ENCODE measurements at places on chromosomes 1 and 21. TPM values are rescaled to one million over a fixed set of nuclear protein-coding genes. Genes with fewer than 3 reads are reported as not detected.
A peak's percentile ranks its signal among the peaks of the same experiment; 100 is the strongest.

GRCh38 chr1:205375835-205376545 is 19.3 kb upstream of the KLHDC8A start:
- no peaks in the 10 kb centered on the region for H3K27me3 ChIP-seq
- peak; percentile 72 for DNase-seq
- no peaks in the 10 kb centered on the region for H3K36me3 ChIP-seq
- H3K4me3 ChIP-seq = no peak overlapping the region
- H3K4me1 ChIP-seq = peaks cover 14% of the 10 kb centered on the region

MIXL1 gene
- total RNA-seq = 0.34 TPM

NBPF4 gene
- not detected for total RNA-seq

DNA sequence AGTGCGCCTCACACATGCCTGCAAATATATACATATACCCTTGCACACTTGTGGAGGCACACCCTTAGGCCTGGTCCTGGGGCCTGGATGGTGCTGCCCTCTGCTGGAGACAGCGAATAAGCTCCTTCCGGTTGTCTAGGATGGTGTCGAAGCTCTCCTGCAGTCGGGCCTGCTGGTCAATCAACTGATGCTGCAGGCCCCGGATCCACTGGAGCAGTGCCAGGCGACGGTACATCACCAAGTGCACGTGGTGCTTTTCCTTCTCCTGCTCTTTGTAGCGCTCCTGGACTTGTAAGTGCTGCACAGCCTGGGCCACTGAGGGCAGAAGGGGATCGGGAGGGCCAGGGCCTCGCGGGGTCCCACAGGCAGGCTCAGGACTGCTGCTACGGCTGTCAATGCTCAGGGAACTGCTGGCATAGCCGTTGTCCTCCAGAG is 3.1 kb downstream of the C1orf216 start:
- peak; percentile 68 for DNase-seq
- H3K4me1 ChIP-seq = peaks cover 4% of the 10 kb centered on the region
- H3K36me3 ChIP-seq = no peaks in the 10 kb centered on the region
- no peak overlapping the region for H3K27ac ChIP-seq

GRCh38 chr1:76769911-76770310 is 97.4 kb upstream of the ST6GALNAC5 start:
- H3K27me3 ChIP-seq = no peaks in the 10 kb centered on the region
- no peaks in the 10 kb centered on the region for H3K4me1 ChIP-seq
- no peak overlapping the region for H3K27ac ChIP-seq
- no peaks in the 10 kb centered on the region for H3K36me3 ChIP-seq

DNA sequence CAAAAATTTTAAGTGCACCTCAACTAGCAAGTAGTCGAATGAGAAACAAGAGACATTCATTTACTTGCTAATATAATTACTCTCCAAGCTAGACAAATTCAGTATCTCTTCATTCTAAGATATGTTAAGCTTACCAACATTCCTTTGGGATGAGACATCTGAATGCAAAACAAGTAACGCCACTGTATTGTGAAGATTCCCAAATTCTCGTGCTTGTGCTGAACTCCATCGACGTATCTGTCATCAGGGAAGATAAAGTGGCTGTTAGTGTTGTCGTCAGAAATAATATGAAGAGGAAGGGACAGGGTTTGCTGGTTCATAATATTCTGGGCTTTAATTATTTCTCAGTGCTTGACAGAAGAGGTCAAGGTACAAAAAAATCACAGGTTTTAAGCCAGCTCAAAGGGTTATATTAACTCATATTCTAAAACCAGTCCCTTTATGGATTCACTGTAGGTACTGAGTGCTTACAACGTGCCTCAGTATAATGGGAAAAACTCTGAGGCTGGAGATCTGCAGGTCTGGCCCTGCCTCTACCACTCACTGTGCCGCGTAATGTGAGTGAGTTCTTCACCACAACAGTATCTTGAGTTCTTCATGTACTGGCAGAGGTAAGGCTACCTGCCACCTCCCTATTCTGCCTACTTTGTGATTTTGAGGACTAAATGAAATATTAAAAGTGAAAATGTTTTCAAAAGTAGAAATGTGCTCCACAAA is 42.0 kb downstream of the PCSK9 start:
- H3K27me3 ChIP-seq = no peaks in the 10 kb centered on the region
- peaks cover 2% of the 10 kb centered on the region for H3K4me1 ChIP-seq
- no peak overlapping the region for H3K4me3 ChIP-seq
- no peaks in the 10 kb centered on the region for H3K36me3 ChIP-seq
- H3K27ac ChIP-seq = no peak overlapping the region
- DNase-seq = no peak

PIGV gene
- 10.5 TPM for total RNA-seq

DNA sequence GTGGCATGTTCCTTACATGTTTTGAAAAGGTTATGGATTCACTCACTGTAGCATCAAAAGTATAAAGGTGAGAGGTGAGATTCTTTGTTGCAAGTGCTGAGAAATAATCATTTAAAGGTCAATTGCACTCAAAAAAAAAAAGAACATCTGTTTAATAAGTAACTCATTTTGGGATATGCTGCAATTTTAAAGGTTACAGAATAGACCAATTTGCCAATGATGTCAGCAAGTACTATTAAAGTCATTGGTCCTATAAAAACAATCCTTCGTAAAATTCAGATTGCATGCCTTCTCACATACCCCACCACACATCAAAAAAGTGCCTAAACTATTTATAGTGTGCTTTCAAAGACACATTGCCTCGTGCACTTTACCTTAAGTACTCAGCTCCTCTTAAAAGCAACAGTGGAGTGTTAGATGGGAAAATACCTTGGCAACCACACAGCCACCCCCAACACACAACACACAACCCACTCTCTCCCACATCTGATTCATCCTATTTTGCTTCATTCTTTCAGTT is 218.2 kb upstream of the ADGRL2 start:
- no peaks in the 10 kb centered on the region for H3K36me3 ChIP-seq
- no peak for DNase-seq

DNA sequence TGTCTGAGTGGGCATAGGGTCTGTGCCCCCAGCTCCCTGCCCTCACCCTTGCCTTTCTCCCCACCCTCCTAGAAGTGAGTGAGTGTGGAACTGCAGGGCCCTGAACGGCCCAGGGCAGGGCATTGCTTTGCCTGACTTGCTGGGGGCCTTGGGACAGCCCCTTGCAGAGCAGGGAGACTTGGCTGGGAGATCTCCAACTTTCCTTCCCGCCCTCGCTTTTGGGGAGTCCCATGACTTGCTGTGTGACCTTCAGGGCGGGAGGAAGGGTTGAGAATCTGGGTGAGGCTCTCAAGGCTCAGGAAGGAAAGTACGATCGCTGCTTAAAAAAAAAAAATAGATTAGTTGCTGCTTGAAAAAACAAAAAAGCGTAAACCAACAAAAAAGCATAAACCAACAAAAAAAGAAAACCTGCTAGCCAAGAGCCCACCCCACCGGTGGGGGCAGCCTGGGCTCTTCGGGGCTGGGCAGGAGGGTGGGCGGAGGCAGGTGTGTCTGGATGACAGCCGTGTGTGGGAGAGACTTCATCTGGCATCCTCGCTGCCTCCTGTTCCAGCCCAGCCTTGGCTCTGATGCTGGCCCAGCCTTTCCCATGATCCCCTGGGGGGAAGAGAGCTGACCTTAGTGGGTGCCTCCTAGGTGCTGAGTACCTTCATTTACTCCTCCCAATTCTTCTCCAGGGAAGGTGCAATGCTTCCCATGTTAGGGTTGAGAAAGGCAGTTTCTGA is 6.5 kb downstream of the NBL1 start:
- peak; percentile 76 for DNase-seq
- peaks cover 42% of the 10 kb centered on the region for H3K4me1 ChIP-seq
- H3K36me3 ChIP-seq = no peaks in the 10 kb centered on the region
- no peaks in the 10 kb centered on the region for H3K27me3 ChIP-seq
- H3K27ac ChIP-seq = peak overlapping the region; percentile 80

KISS1 gene
- total RNA-seq = not detected

GRCh38 chr21:18387994-18388393 is 15.6 kb downstream of the TMPRSS15 start:
- no peak overlapping the region for H3K4me3 ChIP-seq
- no peaks in the 10 kb centered on the region for H3K36me3 ChIP-seq
- no peak for DNase-seq
- no peaks in the 10 kb centered on the region for H3K27me3 ChIP-seq
- no peaks in the 10 kb centered on the region for H3K4me1 ChIP-seq
- H3K27ac ChIP-seq = no peak overlapping the region

DNA sequence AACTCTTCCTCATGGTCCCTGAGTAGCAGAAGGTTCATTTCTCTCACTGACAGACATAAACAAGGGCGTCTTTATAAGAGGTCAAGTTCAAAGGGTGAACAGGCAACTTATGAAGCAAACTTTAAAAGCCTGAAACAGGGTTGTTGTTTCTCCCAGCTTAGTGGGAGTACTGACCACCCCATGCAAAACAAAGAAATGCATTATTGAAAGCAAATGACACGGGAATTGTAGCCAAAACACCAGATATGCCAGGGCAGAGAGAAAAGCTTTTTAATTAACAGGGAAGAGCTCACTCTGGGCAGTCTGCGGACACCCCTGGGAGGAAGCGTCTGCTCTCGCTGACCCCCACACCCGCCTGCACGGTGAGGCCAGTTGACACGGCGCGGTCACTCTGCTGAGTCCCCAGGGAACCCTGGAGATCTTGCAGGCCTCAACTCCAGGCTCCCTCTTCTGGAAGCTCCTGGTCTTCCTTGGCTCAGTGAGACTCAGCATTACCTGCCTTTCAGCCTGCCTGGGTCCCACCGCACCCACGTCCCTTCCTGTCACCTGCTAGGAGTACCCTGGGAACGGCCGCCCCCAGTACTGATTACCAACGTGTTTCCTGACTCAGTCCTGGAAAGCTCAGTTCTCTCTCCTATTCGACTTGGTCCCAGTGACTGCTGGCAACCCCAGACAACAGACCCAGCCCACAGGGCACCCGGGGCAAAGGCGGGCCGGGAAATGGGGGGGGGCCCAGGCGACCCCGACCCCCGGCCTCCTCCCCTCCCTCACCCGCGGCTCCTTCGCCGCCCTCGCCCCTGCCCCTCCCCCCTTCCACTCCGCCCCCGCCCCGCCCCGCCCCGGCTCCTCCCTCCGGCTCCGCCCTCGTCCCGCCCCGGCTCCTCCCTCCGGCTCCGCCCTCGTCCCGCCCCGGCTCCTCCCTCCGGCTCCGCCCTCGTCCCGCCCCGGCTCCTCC is 972 bp downstream of the CFAP410 start:
- H3K27ac ChIP-seq = peak overlapping the region; percentile 95
- no peaks in the 10 kb centered on the region for H3K27me3 ChIP-seq
- peak; percentile 72 for DNase-seq

DNA sequence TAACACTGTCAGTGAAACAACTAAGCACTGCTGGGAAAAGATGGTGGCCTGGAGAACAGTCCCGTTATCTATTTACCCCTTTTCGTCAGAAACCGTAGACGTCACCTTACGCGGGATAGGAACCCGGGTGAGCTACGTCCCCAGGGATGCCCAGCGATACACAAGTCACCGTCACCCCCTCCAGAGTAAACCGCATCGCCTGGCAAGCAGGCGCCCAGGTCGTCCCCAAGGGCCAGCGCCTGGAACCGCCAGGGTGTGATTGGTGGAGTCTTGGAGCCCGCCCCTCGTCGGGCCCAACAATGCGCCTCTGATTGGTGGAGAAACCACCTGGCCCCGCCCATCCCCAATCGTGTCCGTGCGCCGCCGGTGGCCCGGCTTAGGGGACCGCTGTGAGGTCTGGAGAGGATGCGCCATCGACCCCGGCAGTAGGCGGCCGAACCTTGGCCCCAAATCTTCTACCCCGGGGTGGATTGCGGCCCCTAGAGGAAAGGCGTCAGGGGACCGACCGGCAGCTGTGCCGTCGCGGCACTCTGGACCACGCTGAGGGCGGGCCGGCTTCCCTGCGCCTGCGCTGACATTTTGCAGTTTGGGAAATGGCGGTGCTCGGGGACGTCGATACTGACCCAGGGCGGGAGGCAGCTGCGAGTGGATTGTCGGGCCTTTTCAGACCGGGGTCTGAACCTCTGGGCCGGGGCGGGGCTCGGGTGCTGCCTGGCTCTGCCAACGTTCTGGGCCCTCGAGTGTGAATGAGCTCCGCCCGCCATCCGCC is 34.4 kb downstream of the SLC2A1 start:
- H3K4me1 ChIP-seq = peaks cover 2% of the 10 kb centered on the region
- H3K27me3 ChIP-seq = no peaks in the 10 kb centered on the region
- peak overlapping the region; percentile 80 for H3K27ac ChIP-seq
- H3K4me3 ChIP-seq = peak overlapping the region; percentile 63

All from ovary (tissue), 10 donors.